ENCODE measurements at places on chromosomes 5 and 9.

DNA sequence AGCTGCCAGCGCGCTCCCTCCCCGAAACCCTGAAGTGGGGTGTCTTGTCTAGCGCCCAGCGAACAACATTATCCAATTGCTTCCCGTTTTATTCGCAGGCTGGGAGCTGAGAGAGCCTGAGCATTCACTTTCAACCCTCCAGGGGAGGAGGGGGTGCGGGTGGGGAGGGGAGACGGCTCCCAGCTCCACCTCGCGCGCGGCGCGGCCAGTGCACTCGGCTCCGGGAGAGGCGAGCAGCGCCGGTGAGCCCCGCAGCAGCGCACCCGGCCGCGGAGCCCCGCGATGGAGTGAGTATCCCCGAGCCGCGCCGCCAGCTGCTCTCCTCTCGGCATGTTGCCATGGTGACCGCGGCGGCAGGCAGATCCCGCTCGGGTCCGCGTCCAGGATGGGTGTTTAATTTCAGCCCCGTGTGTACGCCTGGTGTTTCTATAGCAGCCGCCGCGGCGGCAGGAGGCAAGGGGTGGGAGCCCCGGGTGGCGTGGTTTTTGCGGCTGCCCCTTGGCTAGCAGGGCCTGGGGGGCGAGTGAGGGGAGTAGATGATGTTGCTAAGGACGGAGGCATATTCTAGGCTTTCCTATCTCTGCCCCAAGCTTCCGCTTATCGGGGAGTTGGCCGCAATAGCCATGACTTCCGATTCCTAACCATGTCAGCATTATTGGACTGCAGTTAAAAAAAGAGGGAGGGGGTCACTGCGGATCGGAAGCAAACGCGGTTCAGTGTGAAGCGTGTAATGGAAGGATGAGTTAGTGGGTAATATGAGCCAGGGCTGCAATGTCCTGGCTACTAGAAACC lies 139.2 kb upstream of the PALM2AKAP2 start:
- DNase-seq: no peak

DNA sequence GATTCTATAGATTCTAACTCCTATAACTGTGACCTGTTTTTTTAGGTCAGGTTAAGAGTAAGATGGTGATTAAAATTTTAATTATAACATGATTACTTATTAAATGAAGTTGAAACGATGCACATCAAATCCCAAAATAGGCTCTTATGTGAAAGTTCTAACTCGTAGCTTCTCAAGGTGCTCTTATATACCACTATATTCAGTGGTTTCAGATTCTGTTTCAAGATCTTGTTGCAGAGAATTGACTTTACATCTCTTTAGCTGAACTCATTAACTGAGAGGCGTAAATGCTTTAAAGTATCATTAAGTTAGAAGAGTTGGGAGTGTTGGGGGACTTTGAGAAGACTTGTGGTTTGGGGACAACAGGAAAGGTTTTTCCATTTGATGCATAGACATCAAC lies 1399.8 kb downstream of the PTPRD start:
- no peak for DNase-seq

DNA sequence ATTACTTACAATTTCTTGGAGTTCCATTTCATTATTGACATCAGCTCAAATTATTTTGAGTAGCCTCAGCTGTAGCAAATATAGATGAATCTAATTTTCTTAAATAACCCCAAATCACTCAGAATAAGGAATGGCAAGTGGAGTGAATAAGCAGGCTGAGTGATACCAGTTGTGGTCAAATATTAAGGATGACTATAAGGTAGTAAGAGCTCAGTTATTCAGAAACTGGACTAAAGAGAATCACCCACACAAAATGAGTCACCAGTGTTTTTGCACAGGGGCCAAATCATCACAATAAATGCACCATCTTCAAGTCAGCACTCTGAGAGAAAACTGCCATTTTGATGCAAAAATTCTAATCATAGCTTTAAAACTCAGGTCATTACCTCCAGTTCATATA lies 128.9 kb upstream of the TARS1 start:
- no peak for DNase-seq

- no peak for DNase-seq
These were observed 70.7 kb upstream of the TRPC7 start for GRCh38 chr5:136435946-136436543.

GRCh38 chr9:3330792-3331420 lies 194.9 kb downstream of the RFX3 start:
- DNase-seq: no peak

DNA sequence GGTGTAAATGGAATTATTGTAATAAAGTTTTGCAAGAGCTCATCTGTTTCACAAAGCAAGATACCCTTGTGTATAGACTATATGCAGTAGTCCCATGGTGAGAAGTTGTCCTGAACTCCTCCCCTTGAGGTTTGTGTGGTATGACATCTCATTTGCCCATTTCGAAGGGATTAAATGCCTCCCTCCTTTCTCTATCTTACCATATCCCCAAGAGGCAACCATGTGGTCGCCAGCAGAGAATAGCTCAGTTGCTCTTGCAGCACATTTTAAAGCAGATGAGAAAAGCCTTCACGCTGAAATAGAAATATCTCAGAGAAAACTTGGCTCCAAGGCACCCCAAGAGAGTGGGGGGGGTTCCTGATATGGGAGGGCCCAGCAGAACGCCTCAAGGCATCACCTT lies 4.6 kb downstream of the SEMA6A start:
- DNase-seq: no peak

- no peak for DNase-seq
These were observed 657.0 kb upstream of the WWC1 start for GRCh38 chr5:167634432-167634831.

GRCh38 chr5:38297830-38298608 lies 39.7 kb downstream of the EGFLAM start:
- DNase-seq: no peak

DNA sequence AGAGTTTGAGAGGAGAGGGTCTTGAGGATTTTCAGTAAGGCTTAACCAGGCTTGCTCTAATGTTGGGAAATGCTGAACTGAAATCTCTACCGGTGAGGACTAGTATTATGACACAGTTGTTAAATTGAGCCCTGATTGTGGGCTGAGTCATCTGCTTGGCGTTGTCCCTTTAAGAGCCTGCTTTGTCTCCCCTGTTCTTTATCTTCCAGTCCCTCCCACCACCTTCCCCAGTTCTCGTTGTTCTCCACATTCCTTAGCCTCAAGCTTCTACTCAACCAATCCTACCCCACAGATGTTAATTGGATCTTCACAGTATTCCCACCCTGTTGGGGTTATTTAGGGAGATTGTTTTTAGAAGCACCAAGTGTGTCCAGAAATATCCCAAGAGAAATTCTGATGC lies 57.6 kb downstream of the ANKRD55 start:
- DNase-seq: peak; percentile 73
